Upper lobe of left lung (tissue), 6 donors: ENCODE measurements at places on chromosomes 11 and 22. TPM values are rescaled to one million over a fixed set of nuclear protein-coding genes. Genes with fewer than 3 reads are reported as not detected.

Gene SCGB1A1
- 1,522 TPM for total RNA-seq

Gene MFRP
- not detected for total RNA-seq

GRCh38 chr11:74953451-74953850, 4.4 kb downstream of the SPCS2 start:
- no peak for DNase-seq

Gene CCDC34
- total RNA-seq = 1.5 TPM

DNA sequence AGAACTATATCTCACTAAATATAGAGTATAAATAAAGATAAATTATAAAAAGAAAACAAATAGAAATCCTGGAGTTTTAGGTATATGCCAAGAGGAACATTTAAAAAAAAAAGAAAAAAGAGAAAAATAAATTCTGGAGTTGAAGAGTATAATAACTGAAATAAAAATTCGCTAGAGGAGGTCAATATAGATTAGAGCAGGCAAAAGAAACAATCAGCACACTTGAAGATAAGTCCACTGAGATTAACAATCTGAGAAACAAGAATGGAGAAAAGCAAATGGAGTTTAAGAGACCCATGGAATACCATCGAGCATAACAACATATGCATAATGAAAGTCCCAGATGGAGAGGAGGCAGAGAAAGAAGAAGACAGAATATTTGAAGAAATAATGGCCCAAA, 14.3 kb upstream of the BEST1 start:
- no peak for DNase-seq

- DNase-seq = no peak
These were observed 12.6 kb upstream of the SYT13 start for GRCh38 chr11:45298718-45299117.

GRCh38 chr11:15195454-15196200, 80.9 kb downstream of the INSC start:
- DNase-seq = no peak

Gene C11orf42
- total RNA-seq = not detected

DNA sequence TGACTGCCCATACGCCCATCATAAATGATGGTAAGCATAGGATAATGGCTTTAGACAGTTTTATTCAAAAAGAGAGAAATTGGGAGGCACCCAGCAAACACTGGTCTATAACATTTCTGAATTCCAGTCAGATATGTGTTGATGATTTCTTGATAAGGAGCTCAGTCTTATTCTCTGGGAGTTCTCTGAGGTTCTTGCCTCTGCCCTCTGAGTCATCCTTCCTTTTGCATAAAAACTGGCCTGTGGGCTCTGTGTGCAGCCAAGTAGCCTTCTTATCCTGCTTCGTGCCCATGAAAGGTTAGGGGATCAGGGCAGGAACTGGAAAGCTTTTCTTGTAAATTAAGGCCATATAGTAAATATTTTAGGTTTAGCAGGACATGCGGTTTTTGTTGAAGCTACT, 48.9 kb downstream of the FAR1 start:
- no peak for DNase-seq

Gene TOMM22
- total RNA-seq = 12.9 TPM

GRCh38 chr11:63933459-63933858, 5.3 kb upstream of the NAA40 start:
- no peak for DNase-seq

- DNase-seq = no peak
These were observed 59.2 kb downstream of the MED15 start for GRCh38 chr22:20566420-20567260.

DNA sequence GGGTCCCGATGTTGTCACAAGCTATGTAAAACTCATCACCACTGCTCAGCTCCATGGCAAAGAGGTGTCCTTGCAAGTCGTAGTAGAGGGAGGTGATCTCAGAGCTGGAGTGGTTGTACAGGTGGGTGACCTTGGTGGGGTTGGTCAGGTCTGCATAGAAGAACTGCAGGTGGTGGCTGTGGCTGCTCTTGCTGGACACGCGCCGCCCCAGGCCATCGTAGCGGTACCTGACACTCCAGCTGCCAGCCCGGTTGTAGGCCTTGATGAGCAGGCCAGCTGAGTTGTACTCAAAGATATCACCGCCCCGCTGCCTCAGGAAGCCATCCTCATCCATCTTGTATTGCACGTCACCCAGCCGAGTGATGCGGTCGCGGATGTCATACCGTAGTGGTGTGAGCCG, 94.6 kb upstream of the NARS2 start:
- no peak for DNase-seq

DNA sequence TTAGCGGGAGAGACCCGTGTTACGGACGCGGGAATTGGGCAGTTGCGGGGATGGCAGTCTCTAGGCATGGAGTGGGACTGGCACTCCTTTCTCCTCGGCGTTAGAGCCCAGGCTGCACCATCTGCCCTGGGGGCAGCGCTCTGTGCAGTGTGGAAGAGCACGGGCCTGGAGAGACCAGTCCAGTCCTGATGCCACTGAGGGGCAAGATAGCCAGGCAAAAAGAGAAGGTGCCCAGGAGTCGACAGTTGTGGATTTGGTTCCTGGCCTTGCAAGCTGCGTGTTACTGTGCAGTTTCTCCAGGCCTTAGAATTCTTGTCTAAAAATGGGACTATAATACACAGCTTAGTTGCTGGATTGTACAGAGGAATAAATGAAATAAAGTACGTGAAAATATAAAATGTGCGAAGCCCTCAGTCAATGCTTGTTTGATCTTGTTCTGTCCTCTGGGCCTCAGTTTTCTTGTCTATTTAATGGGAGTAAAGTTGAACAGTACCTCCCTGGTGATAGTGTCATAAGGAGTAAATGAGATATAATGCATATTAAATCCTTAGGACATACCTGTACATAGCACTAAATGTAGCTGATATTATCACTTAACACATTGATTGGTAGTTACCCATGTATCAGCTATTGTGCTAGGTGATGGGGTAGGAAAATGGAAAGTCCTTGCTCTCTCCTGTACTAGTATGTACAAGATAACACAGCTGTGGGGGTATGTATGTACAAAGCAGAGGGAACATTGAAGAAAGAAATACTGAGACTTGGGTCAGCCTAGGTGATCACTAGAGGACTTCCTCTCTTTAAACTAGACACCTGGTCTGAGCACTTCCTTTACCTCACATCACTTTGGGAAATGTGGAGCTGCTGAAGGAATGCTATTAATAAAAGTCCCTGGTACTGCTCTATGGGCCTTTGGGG, 1.2 kb downstream of the ATXN10 start:
- DNase-seq = no peak

DNA sequence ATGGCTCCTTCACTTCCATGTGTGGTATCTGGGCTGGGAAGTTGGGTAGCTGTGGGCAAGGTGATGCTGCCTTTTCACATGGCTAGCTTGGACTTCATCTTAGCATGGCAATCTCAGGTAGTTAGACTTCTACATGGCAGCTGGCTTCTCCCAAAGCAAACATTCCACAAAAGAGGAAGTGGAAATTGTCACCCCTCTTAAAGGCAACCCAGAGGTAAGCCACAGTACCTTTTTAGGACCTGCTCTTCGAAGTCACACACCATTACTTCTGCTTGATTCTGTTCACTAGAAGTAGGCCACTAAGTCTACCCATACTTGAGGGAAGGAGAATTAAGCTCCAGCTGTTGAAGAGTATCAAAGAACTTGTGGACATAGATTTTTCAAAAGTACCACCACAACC, 25.9 kb downstream of the TUG1 start:
- no peak for DNase-seq

Gene OR4A16
- total RNA-seq = not detected

DNA sequence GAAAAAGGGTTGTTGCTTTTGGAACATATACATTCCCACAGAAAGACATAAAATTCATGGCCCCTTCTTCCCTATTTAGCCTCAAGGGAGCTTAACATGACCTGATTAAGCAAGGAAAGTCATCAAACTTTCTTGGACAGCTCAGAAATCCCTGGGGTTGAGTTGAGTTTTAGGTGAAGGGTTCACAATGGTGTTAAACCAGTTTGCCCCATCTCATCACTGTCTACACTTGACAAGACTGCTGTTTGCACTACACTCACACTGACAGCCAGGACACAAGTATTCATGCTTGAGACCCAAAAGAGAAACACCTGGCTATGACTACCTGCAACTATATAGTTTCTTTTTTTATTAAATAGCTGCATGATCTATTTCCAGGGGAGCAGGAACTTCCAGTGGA, 209.8 kb upstream of the TMEM45B start:
- no peak for DNase-seq

Gene FAM227A
- total RNA-seq = 13.5 TPM

DNA sequence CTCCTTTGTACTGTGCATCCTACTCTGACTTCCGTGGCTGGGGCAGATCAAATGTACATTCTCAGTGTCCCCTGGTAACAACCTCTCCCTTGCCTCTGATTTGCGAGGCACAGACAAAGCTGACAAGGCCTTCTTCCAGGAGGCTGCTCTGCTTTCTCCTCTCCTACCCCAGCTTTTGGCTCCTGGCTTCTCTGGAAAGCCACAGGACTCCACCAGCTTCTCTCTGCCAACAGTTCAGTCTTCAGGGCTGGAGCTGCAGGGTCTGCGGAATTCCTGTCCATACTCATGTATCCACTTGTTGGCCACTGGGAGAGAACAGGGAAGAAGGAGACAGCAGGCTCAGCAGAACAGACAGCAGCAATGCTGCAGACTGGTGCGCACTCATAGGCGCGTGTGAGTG, 44.4 kb downstream of the P4HA3 start:
- DNase-seq = no peak

GRCh38 chr11:12454782-12455181, 77.4 kb downstream of the PARVA start:
- DNase-seq = no peak
